ENCODE measurements at places on chromosomes 5 and 9.

DNA sequence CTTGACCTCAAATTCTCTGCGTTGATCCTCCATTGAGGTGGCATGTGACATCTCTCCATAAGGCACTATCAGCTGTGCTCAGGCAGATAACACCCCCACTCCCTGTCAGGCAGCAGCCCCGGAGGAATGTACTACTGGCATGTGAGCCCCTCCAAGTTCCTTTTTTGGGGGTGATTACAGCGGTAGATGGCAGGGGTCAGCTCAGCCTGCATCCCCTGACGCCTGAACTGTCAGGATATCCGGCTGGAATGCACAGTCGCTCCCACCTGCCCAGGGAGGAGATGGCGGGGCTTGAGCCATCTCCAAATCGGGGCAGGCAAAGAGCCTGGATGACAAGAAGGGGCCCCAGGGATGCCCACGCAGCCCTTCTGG, 40.8 kb downstream of the FAM78A start:
- H3K27me3 ChIP-seq = no peaks in the 10 kb centered on the region
- peaks cover 4% of the 10 kb centered on the region for H3K36me3 ChIP-seq
- H3K4me1 ChIP-seq = peaks cover 22% of the 10 kb centered on the region
- no peak for DNase-seq
- H3K4me3 ChIP-seq = no peak overlapping the region
- no peak overlapping the region for H3K27ac ChIP-seq

DNA sequence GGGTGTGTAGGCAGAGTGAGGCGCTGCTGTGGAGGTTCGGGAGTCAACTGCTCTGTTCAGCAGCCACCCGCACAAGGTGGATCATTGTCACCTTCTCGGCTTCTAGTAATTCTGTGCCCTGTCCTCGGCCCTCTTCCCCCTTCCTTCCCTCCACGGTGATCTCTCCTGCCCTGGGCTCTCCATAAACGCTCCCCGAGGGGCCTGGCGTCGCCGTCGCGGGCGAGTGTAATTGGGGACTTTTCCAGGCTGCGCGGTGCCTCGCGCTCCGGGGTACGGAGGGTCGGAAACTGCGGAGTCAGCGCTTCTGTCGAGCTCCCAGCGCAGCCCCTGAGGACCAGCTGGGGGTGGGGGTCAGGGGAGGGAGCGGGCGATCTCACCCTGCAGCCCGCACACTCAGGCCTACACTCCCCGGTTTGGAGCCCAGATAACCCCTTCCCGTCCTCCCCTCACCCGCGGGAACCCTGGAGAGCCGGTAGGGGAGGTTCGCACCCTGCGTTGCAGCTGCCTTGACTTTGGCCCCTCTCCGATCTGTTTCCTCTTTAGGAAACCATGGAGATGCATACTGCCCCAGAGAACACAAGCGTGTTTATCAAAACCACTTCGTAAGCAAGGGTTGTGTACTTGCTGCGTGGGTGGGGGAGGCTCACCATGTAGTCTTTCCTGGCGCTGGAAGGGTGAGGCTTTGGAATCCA, 188.3 kb upstream of the ZNF618 start:
- no peaks in the 10 kb centered on the region for H3K36me3 ChIP-seq
- H3K27me3 ChIP-seq = no peaks in the 10 kb centered on the region
- DNase-seq = no peak
- H3K4me3 ChIP-seq = no peak overlapping the region
- H3K27ac ChIP-seq = no peak overlapping the region

- H3K4me3 ChIP-seq = no peak overlapping the region
- no peak overlapping the region for H3K27ac ChIP-seq
- no peaks in the 10 kb centered on the region for H3K36me3 ChIP-seq
- DNase-seq = no peak
- no peaks in the 10 kb centered on the region for H3K27me3 ChIP-seq
- peaks cover 11% of the 10 kb centered on the region for H3K4me1 ChIP-seq
Observed at GRCh38 chr5:36885566-36886485, 9.3 kb downstream of the NIPBL start.

DNA sequence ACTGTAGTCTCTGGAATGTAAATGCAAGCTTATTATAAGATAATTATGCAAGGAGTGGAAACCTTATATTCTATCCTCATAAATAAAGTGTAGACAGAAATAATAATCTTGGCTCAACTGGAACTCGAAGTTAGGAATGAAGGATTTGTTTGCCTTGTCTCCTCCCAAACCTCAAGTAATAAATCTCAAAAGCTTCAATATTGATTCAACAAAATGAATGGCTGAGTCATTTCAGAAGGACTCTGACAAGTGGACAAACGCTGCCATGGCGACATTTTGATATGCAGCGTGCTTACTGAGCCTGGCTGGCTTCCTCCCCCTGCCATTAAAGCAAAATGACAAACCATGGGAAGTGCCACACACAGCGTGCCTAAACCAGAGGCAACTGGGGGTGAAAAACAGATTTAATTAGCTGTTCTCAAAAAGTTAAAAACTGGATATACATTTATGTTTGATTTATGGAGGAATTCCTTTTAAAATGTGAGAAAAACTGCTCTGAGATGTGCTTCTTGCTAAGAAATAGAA, 10.5 kb upstream of the ADGRV1 start:
- H3K4me3 ChIP-seq = no peak overlapping the region
- no peaks in the 10 kb centered on the region for H3K36me3 ChIP-seq
- DNase-seq = no peak

DNA sequence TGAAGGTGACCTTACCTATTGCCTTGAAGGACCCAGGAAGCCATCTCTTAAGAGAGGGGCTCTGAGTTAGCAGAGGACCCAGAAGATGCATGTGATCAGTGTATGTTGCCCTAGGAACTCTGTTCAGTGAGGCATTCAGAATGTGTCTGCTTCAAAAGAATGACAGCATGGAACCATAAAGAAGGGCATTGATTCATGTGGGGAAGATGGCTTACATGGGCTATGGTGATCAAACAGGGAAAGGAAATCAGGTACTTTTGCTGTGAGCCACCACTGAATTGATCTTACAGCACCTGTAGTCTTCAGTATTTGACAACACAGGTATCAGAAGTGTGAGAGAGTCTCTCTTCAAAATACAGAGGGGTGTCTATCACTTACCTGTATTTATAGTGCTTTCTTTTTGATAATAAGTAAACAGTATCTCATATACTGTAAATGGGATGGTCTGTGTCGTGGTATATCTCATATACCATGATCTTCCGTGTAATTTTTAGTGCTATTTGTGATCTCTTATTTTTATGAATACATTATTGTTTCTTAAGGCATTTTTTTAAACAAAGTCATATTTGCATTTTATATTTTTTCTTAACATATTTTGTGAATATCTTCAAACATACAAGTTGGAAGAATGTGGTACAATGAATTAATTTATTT, 57.0 kb downstream of the FOCAD start:
- no peaks in the 10 kb centered on the region for H3K27me3 ChIP-seq
- no peaks in the 10 kb centered on the region for H3K4me1 ChIP-seq
- no peak overlapping the region for H3K27ac ChIP-seq
- DNase-seq = no peak
- H3K4me3 ChIP-seq = no peak overlapping the region
- no peaks in the 10 kb centered on the region for H3K36me3 ChIP-seq

DNA sequence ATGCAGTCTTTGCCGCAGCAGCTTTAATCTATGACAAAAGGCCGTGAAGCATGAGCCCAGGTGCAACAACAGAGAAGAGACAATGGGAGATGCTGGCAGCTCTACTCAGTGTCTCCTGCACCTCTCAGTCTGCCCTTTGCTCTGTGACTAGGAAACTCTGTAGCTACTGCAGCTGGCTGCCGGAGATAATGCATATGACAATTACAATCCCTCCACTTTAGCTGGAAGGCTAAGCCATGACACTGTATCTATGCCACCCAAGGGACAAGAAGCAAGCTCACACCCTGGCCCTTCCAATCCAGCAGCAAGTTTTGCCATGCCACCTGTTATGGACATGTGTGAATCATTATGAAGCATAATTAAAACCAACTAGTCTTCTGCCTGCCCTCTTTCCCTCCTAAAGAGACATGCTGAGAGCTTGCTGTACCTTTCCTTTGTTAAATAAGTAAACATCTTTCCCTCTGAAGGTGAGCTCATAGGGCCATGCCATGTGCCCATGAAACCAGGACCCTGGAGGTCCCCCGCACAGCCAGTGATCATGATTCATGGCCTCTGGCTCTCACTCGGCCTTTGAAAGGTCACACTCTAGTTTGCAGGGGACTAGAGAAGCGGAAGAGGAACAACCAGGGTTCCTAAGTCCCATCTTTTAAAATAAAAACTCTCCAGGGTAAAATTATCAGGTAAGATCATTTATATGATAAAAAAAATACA, 219.4 kb downstream of the SPOCK1 start:
- no peaks in the 10 kb centered on the region for H3K4me1 ChIP-seq
- DNase-seq = no peak
- no peaks in the 10 kb centered on the region for H3K36me3 ChIP-seq
- no peak overlapping the region for H3K27ac ChIP-seq
- no peak overlapping the region for H3K4me3 ChIP-seq

DNA sequence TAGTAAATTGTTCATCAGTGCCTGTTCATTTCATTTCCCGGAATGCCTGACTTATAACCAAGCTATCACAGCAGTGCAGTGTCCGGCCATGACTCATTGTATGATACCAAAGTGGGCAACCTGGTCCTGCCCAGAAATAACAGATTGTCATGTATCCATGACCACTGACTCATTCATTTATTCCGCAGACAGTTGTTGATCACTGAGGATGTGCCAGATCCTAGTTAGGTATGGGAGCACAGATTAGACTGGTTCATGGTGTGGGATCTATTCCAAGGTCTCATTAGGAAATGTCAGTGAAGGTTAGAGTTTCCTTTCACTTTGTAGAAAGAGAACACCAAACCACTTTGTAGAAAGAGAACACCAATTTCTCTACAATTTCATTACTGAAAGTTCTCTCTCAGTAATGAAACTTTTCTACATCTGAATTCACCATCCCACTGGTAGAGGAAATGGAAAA, 8.7 kb downstream of the NREP start:
- no peak for DNase-seq
- no peaks in the 10 kb centered on the region for H3K36me3 ChIP-seq
- no peaks in the 10 kb centered on the region for H3K27me3 ChIP-seq
- H3K27ac ChIP-seq = no peak overlapping the region
- 0 out of 2 replicates have a peak, but pooled peaks cover 5% of the 10 kb centered on the region for H3K4me1 ChIP-seq

GRCh38 chr9:126403397-126403796, 76.8 kb downstream of the MVB12B start:
- H3K4me3 ChIP-seq = no peak overlapping the region
- H3K27me3 ChIP-seq = no peaks in the 10 kb centered on the region
- no peak overlapping the region for H3K27ac ChIP-seq

DNA sequence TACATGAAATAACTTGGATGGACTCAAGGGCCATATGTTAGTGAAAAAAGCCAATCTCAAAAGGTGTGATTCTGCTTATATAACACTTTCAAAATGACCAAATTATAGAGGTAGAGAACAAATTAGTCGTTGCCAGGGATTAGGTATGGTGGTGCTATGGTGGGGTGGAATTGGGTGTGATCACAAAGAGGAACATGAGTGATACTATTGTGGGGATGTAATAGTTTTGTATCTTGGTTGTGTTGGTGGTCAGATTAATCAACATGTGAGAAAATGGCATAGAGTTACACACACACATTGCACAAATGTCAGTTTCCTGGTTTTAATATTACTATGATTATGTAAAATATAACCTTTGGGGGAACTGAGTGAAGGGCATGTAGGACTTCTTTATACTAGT, 31.9 kb downstream of the CAMK4 start:
- H3K27ac ChIP-seq = no peak overlapping the region
- no peaks in the 10 kb centered on the region for H3K27me3 ChIP-seq
- H3K36me3 ChIP-seq = no peaks in the 10 kb centered on the region
- DNase-seq = no peak

DNA sequence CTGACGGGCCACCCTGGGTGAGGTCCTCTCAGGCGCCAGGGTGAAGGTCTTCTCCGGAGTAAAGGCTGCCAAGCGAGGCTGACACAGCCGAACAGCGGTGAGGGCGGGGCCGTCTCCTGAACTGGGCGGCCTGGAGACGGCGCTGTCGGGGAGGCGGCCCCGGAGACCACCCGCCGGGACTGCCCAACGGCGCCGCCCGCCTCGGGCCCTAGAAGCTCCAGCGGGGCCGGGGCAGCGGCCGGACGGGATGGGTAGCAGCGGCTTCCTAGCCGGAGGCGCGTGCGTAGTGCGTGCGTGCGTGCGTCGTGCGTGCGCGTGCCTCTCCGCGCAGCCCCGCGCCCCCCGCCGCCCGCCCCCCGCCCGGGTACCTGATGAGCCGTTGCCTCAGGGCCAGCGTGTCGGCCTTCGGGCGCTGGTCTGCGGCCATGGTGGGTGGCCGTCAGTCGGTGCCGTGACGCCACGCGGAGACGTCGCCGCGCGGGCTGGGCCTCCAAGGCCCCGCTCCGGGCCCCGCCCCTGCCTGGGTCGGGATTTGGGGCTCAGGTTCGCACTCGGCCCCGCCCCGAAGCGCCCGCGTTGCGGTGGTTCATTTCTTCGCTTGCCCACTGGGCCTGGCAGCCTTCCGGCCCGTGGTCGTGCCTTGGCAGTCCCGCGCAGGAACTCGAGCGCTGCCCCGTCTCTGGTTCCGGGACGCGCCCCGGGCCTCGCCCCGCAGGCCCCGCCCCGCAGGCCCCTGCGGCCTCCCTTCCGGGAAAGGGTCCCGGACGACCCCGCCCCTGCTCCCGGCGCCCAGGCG, at the start of gene PHYKPL:
Gene PHYKPL, minus strand, starts transcription at position 679 of the 796 bp plus-strand sequence. Its CDS starts 252 bp downstream, at position 427.
- H3K27ac ChIP-seq = peak within 1 kb of the TSS; percentile 40
- H3K36me3 ChIP-seq = no peaks in the 10 kb centered on the region
- DNase-seq = peak; percentile 69

DNA sequence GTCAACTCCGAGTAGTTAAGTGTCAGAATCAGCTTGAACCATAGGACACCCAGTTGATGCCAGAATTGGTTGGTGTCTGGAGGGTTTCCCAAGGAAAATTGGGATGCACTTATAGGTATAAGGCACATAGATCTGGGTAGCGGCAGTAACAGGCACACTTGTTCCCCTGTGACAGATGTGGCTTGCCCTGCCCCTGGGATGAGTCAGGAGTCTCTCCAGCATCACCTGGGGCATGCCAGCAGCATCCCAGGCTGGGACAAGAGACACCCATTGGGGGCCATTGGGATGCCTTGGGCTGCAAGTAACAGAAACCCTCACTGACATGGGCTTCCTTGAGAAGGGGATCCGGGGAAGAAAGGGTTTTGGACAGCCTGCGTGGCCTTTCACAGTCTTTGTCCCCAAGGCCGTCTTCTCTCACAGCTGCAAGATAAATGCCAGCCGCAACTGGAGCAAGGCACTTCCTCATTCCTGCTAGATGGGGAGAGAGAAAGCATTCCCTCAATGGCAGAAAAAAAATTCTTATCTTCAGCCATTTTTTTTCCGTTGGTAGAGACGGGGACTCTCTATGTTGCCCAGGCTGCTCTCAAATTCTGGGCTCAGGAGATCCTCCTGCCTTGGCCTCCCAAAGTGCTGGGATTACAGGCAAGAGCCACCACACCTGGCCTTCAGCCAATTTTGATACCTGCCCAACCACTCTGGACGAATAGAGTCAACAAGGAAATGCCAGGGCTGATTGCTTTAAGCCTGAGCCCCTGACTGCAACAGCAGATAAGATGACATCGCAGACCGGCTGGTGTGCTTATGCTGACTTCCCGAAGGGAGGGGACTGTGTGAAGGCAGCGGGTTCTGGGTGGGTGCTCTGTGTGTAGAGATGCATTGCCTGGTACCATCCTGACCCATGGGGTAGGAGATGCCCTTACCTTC, 13.3 kb upstream of the RNF130 start:
- H3K36me3 ChIP-seq = no peaks in the 10 kb centered on the region
- H3K27ac ChIP-seq = peak overlapping the region; percentile 54
- peak; percentile 32 for DNase-seq
- H3K27me3 ChIP-seq = no peaks in the 10 kb centered on the region
